T47D (cell line): ENCODE measurements at places on chromosomes 3 and 15.
A peak's percentile ranks its signal among the peaks of the same experiment; 100 is the strongest.

- no peak for DNase-seq
These were observed 74.2 kb downstream of the MAGEF1 start for GRCh38 chr3:184637705-184638104.

GRCh38 chr3:196631682-196632045 is 7.8 kb upstream of the NRROS start:
- no peak for DNase-seq

DNA sequence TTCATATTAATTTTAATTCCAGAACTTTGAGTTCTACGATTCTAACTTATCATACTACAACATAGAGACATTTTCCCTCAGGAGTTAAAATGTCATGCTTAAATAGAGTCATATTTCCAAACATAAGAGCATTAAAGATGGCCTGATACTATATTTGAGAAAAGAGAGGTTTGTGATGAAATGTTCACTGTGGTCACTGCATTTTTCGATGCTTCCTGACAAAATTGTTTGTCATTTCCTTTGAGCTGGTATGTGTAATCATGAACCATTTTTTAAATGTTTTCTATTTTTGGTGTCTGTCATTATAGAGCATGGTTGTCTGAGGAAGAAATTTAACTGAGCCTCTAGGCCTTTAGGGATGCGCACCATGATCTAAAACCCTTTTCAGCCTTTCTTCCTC is 721.4 kb upstream of the NR2F2 start:
- no peak for DNase-seq

DNA sequence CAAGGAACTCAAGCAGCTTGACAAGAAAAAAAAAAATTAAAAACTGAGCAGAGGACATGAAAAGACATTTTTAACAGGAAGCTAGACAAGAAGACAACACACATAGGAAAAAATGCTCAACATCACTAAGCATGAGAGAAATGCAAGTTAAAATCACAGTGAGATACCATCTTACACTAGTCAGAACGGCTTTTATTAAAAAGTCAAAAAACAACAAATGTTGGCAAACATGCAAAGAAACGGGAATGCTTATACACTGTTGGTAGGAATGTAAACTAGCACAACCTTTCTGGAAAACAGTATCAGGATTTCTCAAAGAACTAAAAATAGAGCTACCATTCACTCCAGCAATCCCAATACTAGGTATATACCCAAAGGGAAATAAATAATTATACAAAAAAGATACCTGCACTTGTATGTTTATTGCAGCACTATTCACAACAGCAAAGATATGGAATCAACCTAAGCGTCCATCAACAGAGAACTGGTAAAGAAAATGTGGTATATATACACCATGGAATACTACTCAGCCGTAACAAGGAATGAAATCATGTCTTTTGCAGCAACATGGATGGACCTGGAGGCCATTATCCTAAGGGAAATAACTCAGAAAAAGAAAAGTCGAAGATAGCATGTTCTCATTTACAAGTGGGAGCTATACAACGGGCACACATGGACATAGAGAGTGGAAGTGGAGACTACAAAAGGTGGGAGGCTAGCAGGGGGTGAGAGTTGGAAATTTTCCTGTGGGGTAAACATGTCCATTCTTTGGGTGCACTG is 5.2 kb downstream of the GOLIM4 start:
- DNase-seq, result no peak

- DNase-seq, result peak; percentile 60
These were observed 145.5 kb upstream of the TPM1 start for GRCh38 chr15:62896969-62897486.
